ENCODE measurements at places on chromosomes 3 and 15. TPM values are rescaled to one million over a fixed set of nuclear protein-coding genes. Genes with fewer than 3 reads are reported as not detected.

DNA sequence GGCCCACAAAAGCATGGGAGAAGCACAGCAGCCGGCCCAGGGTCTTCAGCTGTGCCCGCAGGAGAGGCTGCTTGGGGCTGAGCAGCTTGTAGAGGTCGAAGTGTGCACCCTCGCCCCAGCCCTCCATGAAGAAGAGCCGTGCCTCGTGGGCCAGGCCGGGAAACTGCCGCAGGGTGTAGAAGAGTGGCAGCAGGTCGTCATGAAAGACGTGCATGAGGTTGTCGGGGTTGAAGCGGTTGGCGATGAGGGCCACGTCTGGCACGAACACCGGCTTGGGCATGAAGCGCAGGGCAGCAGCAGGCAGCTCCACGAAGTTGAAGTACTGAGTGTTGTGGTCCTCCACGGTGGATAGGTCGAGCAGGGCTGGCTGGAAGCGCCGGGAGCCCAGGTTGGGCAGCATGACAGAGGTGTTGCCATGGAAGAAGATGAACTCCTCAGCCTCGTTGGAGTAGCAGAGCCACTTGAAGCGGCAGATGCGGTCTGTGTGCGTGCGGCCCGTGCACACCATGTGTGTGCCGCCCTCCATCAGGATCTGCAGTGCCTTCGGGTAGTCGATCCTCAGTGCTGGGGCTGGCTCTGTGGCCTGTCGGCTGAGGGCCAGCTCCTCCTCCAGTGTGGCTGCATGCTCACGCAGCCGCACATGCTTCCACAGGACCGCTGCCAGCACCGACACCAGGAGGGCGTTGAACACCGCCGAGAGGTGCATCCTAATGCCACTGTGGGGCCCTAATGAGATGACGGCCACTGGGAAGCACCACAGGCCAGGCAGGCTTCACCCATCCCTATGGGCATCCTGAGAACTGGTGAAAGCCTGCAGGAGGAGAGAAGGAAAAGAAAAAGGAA, 24.9 kb downstream of the POMGNT2 start:
- DNase-seq: no peak

DNA sequence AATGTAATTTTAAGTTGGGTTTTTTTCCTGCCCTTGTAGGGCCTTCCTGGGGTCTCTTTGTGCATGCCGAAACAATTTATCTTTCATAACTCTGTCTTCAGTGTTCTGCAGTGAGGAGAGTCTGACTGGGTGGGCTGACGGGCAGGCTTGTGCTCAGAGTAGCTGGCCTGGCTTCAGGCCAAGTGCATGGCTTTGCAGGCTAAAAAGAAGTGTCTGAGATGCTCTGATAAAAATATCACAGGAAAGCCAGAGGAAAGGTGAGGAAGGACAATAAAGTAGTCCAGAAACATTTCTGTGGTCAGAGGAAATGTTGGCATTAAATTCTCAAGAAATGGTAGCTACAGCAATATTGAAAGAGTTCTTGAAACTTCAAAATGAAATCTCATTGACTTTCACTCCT, 25.5 kb downstream of the ST3GAL6 start:
- no peak for DNase-seq

Gene WDR49
- not detected for total RNA-seq

Gene CIDEC
- not detected for total RNA-seq

DNA sequence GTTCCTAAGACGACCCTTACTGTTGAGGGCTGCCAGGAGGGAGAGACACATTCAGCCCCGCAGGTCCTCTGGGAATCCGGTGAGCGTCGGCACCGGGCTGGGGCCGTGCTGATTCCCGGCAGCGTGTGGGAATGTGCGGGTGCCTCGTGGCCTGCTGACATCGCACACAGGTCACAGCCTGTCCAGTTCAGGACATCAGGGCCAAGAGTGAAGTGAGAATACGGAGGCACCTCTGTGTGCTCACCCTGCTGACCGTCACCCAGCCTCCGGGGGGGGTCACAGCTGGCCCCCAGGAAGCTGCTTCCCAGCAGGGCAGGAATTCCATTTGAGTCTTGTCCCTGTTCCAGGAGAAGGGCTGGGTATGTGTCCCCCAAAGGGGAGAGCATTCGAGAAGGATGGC, 53.6 kb downstream of the PGPEP1L start:
- DNase-seq: no peak

DNA sequence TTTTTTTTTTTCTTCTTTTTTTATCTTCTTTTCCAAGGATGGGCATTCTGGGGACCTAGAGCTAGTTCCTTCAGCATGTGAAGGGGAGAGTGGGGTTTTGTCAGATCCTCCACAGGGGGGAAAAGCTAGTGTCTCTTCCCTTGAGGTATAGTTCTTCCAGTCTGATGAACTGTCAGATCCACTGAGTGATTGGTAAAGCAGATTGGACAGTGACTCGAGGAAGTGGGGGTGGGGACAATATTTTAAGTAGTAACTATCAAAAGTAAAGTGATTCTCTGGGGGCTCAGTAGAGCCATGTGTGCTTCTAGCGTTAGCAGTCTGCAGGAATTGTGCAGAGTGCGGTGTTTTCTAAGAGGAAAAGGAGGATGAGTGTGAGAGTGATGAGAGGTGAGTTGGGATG, 62.0 kb upstream of the TRIM71 start:
- no peak for DNase-seq

Gene STRIT1
- not detected for total RNA-seq

Gene DUOXA2
- total RNA-seq: not detected

DNA sequence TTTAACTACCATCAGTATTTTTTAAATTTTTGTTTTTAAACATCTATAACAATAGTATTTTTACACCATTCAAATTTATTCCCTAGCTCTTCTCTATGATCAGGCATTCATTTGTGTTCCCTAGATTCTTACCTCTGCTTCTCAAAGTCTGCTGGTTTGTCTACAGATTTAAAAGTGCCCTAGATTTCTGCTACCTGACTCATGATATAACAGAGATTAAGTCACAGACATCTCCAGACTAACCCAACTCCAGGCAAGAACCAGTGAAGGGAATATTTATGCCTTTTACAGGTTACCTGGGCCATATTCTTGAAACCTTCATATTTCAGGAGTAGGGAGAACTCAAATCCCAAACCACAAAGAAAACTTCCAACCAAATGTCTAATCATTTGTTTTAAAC, 38.8 kb downstream of the ADAM10 start:
- no peak for DNase-seq

Gene RRP9
- 29.0 TPM for total RNA-seq

DNA sequence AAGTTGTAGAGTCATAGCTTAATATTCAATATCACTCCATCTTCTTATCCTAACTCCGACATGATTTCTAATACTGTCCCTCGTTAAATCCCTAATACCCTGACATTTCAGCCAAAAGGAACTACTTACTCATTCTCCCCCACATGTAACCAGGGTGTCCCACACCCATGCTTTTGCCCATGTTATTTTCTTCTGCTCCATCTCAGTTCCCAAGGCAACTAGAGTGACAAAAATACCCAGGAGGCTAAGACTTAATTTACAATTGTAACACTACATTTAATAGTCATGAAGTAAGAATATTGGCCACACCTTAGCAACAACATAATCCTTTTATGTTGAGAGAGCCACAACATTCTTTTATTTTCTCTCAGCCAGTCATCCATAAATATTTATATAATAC, 248.5 kb upstream of the TGFBR2 start:
- peak; percentile 39 for DNase-seq

Gene GRM7
- not detected for total RNA-seq

Data from RPMI7951 (cell line).